ENCODE measurements at places on chromosomes 3 and 15. TPM values are rescaled to one million over a fixed set of nuclear protein-coding genes. Genes with fewer than 3 reads are reported as not detected.

The ZNF717 gene
- 12.6 TPM for total RNA-seq

GRCh38 chr3:14766428-14767244 lies 52.1 kb upstream of the FGD5 start:
- DNase-seq, result no peak

DNA sequence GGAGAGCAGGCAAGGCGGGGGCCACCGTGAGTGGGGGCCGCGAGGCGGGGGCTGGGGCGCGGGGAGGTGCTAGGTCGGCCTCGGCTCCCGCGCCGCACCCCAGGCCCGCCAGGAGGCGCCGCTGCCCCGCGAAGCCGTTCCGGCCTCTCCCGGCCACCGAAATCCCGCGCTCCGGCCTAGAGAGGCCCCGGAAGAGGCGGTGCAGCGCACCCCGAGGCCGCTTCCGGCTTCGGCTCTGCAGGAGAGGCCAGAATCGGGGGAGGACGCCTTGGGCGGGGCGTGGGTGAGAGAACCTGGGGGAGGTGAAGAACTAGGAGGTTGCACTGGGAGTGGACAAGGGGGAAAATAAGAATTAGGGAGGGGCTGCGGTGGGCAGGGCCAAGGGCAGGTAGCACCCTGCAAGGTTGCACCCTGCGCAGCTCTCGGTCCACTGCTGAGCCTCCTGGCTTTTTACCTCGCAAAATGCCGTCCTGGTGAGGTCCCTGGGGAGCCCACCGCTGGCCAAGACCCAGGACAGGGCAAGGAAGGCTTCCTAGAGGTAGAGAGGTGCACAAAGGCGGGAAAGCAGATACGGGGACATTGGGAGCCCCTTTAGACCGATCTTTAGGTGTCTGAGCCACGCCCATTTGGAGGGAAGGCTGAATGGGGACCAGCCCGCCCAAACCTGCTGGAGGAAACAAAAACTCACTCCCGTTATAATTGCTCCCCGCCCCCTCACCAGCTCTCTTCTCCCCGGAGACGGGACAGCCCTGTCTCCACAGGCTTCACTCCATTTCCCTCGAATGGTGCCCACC lies 8.4 kb upstream of the GNAI2 start:
- peak; percentile 84 for DNase-seq

DNA sequence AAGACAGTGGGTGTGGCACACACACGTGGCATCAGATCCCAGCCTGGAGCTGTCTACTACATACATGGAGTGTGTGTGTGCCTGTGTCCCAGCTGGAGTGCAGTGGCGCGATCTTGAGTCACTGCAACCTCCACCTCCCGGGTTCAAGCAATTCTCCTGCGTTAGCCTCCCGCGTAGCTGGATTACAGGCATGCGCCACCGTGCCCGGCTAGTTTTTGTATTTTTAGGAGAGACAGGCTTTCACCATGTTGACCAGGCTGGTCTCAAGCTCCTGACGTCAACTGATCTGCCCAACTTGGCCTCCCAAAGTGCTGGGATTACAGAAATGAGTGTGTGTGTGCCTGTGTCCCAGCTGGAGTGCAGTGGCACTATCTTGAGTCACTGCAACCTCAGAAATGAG lies 108.8 kb downstream of the IL12A start:
- DNase-seq, result peak; percentile 5

All from LHCN-M2 (cell line).